ENCODE measurements at places on chromosomes 6 and 20.

DNA sequence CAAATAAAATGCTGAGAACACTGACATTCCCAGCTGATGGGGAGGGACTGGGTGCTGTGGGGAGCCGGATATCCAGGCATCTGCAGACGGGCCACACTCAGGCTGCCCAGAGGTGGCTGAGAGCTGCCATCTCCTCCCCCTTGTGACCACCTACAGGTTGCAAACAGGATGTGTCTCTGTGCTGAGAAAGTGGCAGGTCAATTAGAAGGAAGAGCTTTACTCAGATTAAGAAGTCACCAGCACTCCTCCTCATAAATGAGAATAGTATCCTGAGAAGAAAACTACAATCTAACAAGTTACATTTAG, 63.0 kb downstream of the HUS1B start:
- no peak for DNase-seq

GRCh38 chr6:42616716-42617115, 52.9 kb downstream of the UBR2 start:
- no peak for DNase-seq

DNA sequence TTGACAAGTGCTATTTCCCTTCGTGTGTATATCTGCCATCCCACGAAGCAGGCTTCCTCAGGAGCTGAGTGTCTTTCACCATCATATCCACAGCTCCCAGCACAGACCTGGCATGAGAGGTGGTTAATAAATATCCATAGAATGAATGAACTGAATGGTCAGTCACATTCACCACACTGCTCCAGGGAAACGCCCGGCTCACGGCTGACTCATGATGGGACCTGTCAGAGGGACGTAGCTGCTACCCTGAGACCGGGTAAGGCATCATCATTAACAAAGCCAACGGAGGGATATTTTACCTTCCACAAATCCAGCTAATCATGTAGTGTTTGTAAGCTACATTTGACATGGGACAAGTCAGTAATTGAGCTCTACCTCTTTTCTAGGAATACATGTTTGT, 12.5 kb downstream of the AGPAT4 start:
- no peak for DNase-seq

- DNase-seq, result no peak
Measured at GRCh38 chr6:10369896-10370295, 45.0 kb downstream of the TFAP2A start.

- no peak for DNase-seq
Measured at GRCh38 chr6:4281341-4282293, 146.2 kb upstream of the ECI2 start.

GRCh38 chr6:18503206-18503592, 116.0 kb downstream of the RNF144B start:
- DNase-seq, result no peak

DNA sequence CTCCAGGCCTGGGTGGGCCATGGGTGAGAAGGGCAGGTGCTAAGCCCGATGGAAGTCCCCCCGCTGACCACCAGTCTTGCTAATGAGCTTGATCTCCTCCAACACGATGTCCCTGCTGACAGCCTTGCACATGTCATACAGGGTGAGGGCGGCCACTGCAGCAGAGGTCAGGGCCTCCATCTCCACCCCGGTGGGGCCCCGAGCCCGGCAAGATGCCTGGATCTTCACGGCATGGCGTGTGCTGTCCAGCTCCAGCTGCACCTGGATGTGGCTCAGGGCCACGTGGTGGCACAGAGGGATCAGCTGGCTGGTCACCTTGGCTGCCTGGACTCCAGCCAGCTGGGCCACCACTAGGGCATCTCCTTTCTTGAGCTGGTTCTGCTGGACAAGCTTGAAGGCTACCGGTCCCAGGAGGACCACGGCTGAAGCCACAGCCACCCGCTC, 27.9 kb downstream of the MOCS1 start:
- no peak for DNase-seq

- DNase-seq, result no peak
Measured at GRCh38 chr20:53736122-53736756, 142.6 kb upstream of the ZNF217 start.

Measured in T follicular helper cell (primary cell).